NCI-H1105 treated with DMSO at 0.1 percent for 48 hours (cell line): ENCODE measurements at places on chromosomes 12 and 14.
A peak's percentile ranks its signal among the peaks of the same experiment; 100 is the strongest.

GRCh38 chr12:56146492-56147460 lies 5.6 kb upstream of the MYL6B start:
- DNase-seq = no peak

DNA sequence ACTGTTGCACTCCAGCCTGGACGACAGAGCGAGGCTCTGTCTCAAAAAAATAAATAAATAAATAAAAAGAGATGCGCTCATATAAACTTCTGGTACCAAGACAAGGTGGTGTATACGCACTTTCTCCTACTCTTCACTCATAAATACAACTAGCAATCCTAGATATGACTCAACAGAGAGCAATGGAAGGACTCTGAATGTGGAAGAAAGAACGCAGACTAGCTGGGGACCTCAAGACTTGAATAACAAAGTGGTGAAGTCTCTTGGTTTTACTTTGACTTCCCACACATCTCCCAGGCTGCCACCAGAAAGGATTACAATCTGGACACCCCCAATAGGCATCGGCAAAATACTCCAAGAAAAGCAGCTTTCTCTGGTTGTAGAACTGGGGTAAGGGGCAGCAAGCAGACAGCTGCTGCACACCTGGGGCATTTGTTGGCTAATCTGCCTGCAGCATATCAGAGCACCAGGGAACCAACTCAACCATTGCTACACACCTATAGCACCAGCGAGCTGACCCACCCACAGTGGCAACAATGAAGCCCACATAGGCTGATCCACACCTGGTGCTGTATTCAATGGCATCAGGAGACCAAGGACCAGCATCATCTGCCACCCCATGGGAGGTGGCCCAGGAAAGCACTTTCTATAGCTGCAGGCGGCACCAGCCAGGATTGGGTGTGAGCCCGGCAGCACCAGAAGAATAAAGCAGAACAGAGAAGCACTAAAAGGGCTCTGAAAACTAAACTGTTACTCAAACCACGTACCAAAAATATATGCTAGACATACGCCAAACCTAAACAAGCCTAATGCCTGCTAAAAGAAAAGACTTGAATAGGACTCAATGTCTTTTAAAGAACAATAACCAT lies 1231.7 kb upstream of the TMEM132C start:
- no peak for DNase-seq

DNA sequence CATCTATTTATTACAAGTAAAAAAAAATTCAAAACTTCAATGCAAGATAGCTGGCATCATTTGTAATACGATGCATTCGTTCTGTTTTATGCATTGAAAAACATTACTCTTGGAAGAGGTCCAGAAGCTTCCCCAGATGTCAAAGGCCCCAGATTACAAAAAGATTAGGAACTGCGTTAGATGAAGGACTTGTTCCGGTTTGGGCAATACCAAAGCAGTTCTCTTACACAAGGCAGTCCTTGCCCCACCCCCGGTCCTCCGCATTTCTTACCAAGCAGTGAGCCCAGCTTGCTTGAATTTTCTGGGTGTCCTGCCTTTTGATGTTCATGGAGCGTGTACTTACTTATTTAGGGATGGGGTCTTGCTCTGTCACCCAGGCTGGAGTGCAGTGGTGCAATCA lies 4.8 kb upstream of the HVCN1 start:
- no peak for DNase-seq

DNA sequence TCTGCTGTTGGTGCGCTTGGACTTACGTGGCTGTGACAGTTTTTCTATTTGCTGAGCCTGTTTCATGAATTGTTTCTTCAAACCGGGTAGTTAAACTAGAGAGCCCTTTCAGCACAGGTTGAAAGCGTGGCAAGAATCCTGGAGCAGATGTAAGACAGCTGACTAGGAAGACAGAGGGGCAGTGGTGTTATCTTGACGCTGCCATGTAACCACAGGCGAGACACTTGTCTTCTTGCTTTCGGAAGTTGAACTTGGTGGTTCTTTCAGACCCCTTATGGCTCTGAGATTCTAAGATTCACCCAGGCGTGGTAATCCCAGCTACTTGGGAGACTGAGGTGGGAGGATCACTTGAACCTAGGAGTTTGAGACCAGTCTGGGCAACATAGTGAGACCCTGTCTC lies 4.3 kb downstream of the EMP1 start:
- no peak for DNase-seq

GRCh38 chr14:75655235-75655634 lies 5.4 kb downstream of the ERG28 start:
- DNase-seq = no peak

DNA sequence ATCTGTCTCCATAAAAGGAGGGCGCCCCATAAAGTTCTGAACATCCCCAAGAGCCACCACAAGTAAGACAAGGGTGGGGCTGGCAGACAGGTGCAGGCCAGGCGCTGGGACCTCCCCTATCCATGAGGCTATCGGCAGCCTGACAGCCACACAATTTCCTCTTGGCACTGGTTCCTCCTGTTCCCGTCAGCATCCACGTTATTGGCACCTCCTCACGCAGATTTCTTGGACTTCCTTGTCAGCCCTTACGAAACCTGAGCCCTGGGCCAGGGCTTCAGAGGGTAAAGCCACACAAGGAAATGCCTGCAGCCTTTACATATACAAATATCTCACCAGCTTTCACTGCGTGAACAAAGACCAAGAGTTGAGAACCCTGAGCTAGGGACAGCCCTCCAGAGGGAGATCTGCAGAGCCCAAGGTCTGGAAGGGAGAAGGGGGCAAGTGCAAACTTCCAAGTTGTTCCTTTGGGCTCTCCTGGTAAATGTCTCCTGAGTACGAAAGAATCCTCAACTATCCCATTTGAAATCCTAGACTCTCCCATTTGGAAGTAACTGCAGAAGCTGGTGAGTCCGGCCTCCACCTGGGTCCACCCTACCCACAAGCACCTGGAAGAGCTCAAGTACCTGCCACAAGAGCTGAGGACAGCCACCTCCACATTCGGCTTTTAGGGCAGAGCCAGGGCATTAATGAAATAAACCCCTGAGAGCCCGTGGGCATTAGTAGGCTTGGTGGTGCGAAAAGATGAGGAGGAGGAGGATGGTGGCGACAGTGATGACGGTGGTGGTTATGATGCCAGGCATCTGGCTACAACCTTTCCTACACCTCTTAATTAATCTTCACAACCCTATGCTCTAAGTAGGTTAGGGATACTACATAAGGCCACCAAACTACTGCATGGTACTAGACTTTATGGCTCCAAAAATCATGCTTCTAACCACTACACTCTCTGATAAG lies 5.5 kb upstream of the TC2N start:
- no peak for DNase-seq

DNA sequence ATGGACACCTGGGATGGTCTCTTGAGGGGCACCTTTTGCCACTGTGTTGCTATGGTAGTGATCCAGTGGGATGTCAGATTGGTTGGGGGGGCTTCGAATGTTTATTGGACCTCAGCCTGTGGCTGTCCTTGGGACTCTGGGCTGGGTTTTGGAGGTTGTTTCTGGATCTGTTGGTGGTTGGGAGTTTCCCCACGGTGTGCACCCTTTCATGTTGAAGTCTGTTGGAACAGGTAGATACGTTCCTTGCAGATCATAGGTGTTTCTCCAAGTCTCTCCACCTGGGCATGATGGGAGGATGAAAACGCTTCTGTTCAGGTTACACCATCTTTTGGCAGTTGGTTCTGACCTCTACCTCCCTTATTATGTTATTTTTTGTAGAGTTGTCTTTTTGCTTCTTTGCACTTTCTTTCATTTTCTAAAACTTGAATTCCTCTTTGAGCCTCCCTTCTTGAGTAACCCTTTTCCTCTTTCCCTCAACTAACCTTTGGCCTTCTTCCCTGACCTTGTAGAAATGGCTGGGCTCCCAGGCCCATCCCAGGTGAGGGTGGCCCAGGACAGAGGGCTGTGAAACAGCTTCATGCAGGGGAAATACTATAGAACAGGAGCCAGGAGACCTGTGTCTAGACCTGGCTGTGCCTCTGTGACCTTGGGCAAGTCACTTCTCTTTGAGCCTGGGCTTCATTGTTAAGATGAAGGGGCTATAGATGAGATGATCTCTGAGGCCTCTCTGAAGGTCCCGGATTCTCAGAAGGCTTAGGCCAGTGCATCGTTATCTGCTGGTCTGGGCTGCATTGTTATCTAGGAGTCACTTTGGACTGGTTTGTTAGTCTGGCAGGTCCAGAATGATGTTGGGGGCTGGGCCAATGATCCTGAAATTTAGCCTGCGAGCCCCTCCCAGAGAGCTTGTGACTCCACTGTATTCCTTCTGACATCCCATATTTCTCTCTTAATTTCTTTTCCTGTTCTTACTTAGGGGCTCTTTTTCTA lies 2.0 kb downstream of the ATN1 start:
- no peak for DNase-seq

GRCh38 chr14:66508547-66508845 lies 549 bp downstream of the GPHN start:
- no peak for DNase-seq

DNA sequence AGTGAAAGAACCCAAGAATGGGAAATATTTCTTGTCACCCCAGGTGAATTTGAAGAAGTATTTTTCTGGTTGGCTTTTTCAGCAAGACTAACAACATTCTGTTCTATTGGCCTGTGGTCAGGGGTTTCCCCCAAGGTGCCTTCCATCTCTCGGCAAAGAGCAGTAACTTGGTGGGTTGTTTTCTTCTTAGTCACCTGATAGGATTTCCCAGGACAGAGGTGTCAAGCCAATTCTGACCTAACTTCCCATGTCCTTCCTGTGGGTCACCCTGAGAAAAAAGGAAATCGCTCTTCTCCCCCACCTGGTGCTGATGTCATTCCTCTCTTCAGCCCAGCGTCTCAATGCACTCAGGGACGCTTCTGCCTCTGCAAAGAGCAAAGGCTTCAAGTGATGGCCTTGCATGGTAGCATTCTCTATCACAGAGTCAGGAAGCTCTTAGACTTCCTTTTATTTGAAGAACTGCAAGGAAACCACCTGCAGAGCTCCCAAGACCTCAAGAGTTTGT lies 16.1 kb upstream of the IFNG start:
- no peak for DNase-seq

- no peak for DNase-seq
Observed at GRCh38 chr12:67659292-67659691, 10.7 kb downstream of the DYRK2 start.

GRCh38 chr12:19744705-19745218 lies 305.5 kb downstream of the AEBP2 start:
- DNase-seq = peak; percentile 24

GRCh38 chr14:64718762-64719161 lies 14.5 kb downstream of the PLEKHG3 start:
- no peak for DNase-seq

GRCh38 chr14:91417983-91418386 lies 365 bp upstream of the CCDC88C start:
- DNase-seq = peak; percentile 65

DNA sequence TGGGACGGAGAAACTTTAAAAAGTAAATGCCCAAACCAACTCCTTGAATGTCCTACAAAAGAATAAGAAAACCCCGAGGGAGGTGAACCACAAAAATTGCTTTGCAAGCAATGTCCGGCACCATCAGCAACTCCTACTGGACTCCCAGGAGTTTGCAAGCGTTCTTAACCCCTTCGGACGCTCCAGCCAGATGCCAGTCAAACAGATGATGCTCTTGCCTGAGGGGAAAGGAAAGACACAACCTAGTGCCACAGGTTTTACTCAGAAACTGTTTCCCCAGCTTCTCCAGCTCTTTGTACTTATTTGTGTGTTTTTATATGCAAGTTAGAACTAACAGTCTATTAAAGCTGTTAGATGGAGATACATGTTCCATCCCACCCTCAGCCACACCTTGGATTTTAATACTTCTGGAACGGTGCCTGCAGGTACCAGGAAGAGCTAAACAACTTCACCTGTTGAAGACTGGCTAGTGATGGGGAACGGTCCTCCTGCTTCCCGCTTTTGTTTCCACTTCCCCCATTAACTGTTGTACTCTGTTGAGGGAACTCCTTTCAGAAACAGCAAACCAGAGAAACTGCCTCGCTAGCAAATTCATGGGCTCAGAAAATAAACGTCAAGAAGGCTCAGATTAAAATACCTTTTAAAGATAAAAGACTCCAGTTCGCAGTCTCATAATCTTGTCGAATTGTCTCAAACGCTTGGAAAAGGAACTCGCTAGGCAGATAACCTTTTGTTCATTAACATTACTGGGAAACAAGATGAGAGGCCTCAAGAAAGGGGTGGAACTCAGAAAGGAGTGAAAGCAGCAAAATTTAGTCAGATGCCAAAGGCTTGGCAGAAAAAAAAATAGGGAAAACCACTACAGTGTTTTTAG lies 1.1 kb upstream of the FERMT2 start:
- DNase-seq = peak; percentile 68

GRCh38 chr12:159156-159782 lies 54.7 kb downstream of the SLC6A12 start:
- no peak for DNase-seq

DNA sequence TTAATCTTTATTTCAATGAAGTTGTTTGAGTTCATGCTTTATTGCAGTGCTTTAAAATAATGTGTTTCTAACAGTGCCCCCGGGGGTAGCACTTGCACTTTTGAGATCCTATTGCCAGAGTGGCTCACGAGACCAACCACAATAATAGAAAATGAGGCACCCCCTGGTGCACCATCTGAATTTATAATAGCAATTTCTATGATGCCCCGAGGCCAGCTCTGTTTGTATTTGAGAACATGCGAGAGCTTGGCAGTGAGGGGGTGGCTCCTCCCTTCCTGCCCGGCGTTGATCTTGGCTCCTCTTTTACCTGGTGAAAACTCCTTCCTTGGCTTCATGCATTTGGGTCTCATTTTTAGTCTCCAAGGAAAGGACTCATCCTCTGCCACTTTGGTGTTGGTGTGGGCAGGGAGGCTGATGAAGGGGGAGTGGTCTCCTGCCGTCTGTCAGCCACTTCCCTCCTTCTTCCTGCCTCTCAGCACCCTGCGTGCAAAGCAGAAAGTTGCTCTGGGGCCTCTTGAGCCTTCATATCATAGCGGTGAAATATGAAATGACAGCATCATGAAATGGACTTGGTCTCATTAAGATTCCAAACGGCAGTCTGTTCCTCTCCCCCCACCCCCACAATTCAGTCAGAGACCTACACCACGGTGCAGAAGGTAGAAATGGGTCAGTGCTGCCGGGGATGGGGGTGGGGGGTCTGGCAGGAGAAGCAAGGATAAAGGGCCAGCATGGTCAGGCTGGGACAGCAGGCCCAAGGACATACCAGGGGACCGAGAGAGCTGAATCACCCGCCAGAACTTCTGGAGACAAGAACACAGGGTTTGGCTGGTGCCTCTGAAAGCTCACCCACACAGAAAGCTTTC lies 17.7 kb upstream of the NRXN3 start:
- peak; percentile 45 for DNase-seq

GRCh38 chr14:64265222-64265621 lies 28.9 kb downstream of the ESR2 start:
- DNase-seq = no peak

GRCh38 chr12:98973395-98973794 lies 328.3 kb downstream of the APAF1 start:
- DNase-seq = no peak

- no peak for DNase-seq
Observed at GRCh38 chr12:18752280-18752920, 14.5 kb downstream of the CAPZA3 start.

GRCh38 chr12:58323676-58324075 lies 382.3 kb downstream of the ATP23 start:
- DNase-seq = no peak
